HCT116 (cell line): ENCODE measurements at places on chromosomes 11 and 22.

DNA sequence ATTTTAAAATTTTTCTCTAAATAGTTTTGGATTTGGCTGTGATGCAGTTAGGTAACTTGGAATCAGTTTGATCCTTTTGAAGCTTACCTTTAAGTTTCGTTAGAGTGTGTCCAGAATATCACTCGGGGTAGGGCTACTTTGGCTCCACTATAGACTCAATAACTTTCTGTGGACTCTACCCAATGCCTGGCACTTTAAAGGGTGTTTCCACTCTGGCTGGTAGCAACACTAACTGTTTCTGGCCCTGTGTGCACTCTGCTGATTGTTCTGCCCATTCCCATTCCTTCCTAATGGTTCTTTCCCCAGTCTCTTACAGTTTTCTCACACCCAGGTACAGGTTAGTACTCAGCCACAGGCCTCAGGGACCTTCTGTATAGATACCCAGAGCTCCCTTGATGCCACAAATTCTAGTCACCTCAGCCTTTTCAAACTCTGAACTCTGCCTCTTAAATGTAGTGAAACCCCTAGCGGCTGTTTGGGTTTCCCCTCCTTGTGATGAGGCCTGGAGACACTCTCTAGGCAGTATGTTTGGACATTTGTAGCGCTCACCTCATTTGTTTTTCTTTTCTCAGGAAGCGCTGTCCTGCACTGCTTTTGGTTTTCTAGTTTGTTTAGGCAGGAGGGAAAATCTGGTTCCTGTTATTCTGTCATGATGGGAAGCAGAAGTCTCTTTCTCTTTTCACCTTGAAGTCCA, 16.8 kb downstream of the CUL5 start:
- no peak for DNase-seq

GRCh38 chr11:43234881-43235280, 76.9 kb upstream of the API5 start:
- no peak for DNase-seq

GRCh38 chr11:68373189-68373814, 60.9 kb downstream of the LRP5 start:
- no peak for DNase-seq

- DNase-seq, result no peak
Observed at GRCh38 chr11:14972581-14973495, 687 bp upstream of the CALCA start.

DNA sequence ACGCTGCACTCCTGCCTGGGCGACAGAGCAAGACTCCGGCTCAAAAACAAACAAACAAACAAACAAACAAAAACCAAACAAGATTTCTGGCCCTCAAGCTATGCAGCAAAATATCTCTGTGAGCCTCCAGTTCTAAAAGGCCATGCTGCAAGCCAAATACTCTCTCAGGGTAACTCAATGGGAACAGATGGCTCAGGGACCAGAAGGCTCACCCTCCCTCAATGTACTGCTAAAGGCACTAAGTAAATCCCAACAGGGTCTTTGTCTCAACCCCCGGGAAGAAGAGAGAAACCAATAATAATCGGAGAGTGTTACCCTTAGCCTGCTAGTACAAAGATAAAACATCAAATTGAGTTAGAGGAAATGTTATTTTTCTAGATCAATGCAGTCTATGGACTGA, 119.7 kb upstream of the ZC3H12C start:
- no peak for DNase-seq
